ENCODE measurements at places on chromosomes 2 and 18. TPM values are rescaled to one million over a fixed set of nuclear protein-coding genes. Genes with fewer than 3 reads are reported as not detected.

DNA sequence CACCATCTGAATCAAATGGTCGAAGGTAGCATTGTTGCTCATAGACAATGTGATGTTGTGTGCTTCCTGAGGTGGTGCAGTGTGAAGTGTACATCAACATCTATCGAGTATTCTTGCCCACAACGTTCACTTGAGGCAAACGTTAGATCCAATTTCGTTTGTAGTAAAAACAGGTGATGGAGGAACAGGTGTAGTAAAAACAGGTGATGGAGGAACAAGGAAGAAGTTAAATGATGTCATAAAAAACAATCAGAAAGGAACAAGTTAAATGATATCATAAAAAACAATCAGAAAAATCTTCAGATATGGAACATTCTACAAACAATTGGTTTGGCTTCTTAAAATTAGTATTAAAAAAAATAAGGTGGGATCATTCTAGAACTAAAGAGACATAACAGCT is 11.3 kb downstream of the WDR7 start:
- DNase-seq, result no peak

DNA sequence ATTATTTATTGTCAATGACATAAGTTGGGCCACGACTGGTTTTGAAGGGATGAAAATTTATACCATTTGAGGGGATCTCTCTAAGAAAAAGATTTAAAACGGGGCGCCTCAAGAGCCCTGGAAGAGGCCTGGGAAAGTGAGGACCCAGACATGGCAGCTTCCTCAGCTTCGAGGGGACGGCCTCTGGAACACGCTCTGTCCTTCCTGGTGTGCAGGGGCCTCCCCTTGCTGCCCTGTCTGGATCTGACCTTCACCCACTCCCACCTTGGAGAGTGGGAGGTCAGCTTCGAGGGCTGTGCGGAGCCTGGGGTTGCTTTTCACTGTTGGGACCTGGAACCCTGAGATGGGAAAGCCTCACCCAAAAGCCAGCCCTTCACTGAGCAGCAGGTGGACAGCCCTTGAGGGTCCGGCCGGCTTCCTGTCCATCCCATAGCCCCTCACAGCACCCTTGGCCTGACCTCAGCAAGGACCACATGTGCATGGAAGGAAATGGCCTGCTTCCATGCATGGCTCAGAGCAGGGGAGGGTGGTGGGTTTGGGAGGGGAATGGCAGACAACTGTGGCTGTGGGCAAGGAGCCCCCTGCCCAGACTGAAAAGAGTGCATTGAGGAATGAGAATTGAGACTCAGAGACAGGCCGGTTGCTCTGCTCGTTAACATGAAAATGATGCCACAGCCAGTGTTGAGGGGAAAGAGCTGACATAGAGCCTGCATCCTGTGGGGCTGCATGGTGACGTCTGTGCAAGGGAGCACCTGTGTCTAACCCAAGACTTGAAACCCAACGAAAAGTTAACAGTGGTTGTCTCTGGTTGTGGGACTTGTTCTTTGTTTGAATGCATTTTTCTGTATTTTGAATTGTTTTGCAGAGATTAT is 16.3 kb downstream of the FBLN7 start:
- no peak for DNase-seq

- no peak for DNase-seq
Observed at GRCh38 chr2:121644715-121645114, 4.5 kb downstream of the CLASP1 start.

DNA sequence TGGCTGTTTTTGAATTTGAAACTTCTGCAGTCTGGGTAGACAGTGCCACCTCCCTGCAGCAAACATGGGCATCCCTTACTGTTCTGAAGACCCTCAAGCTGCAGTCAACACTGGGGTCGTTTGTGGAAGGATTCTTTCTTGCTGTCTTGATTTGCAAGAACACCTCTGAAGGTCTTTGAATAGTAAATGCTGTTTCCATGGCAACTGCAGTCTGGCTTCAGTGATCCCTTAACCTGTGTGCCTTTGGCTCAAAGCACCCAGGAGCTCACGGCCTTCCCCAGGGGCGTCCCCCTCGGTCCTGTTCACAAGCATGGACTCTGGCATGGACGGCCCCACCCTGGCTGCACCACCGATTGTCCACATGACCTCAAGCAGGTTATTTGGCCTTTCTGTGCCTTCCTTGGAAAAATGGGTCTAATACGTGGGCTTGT is 38.3 kb downstream of the LRRFIP1 start:
- peak; percentile 47 for DNase-seq

GRCh38 chr2:186683341-186683740 is 10.5 kb upstream of the FAM171B start:
- peak; percentile 57 for DNase-seq

GRCh38 chr18:78406743-78407465 is 572.7 kb upstream of the SALL3 start:
- DNase-seq, result no peak

DNA sequence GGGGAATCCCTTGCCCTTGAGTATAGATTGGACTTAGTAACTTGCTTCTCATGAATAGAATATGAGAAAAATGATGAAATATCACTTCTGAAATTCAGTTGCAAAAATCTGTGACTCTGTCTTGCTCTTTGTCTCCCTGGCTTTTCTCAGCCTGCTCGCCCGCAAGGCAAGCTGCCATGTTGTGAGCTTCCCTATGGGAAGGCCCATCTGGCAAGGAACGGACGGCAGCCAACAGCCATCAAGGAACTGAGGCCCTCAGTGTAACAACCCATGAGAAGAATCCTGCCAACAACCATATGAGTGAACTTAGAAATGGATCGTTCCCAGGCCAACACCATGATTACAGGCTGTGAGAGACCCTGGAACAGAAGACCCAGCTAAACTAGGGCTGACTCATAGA is 58.4 kb upstream of the PGAP1 start:
- no peak for DNase-seq

DNA sequence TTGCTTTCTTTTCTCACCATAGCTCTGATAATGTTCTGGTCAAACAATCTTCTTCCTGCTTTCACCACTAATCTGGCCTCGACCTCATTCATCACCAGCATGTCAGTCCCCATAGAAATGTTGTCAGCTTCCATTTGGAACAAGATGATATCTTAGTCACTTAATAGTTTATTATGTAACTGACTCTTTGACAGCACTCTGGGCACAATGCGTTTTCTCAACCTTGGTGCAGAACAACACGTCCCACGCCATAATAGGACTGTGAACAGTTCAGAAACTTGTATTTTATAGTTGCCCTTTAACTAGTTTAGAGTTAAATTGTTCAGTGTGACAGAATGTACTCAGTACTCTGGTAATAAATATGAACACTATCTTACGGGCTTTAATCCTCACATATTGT is 106.0 kb downstream of the MC4R start:
- DNase-seq, result no peak

DNA sequence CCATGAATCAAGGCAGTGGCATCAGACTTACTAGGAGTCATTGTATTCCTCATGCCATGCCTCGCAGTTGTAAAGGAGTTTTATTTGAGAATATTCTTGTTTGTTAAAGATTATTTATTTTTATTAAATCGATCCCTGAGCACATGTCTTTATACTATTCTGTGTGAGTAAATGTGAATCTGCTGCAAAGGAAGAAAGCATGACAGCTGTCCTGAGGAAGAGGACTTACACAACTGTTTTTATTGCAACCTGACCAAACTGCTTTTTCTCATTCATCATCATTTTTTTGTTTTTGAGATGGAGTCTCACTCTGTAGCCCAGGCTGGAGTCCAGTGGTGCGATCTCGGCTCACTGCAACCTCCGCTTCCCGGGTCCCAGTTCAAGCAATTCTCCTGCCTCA is 34.1 kb downstream of the INO80D start:
- DNase-seq, result no peak

- DNase-seq, result no peak
Observed at GRCh38 chr18:27062802-27063201, 122.3 kb downstream of the CHST9 start.

DNA sequence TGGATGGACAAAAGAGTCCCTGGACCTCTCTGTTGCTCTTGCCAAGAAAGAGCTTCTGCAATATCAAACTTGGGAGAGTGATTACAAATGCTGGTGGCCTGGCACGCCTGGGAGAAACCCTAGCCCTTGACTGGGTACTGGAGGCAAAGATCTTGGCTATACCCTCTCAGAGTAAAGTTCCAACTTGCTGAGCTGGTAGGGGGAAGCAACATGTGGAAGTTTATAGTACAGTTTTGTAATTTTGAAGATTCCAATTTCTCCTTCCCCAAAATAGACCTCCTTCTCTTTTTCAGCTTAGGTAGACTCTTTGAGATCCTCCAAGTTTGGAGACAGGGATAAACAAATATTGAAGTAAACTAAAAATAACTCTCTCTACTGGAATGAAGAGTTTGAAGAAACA is 645.3 kb downstream of the NR4A2 start:
- no peak for DNase-seq

- no peak for DNase-seq
Observed at GRCh38 chr2:46568212-46569009, 89.0 kb downstream of the TMEM247 start.

DNA sequence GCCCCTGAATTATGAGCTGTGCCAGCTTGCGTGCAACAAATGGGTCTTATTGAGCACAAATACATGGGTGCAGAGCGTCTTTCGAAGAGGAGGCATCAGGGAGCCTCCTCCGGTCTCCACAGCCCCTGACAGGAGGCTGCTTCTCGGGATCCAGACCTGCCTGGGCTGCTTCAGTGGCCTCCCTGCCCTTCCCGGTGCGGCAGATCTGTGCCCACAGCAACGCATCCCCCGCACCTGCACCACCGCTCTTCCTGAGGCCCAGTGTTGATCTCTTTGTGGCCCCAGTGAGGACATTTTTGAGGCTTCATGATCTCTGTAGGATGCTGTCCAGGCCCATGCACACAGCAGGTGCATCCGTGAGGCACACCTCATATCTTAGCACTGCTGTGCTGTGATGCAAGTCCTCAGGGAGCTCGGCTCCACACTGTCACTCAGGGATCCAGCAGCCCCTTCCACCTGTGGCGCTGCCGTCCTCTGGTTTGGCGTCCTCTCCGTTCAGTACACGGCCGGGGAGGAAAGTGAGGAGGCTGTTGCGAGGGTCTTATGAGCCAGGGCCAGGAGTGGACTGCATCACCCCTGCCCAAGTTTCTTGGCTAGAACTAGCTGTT is 17.4 kb downstream of the RTP5 start:
- no peak for DNase-seq

- peak; percentile 69 for DNase-seq
Observed at GRCh38 chr2:2464094-2464493, 133.0 kb upstream of the MYT1L start.

GRCh38 chr2:106098081-106098480 is 96.0 kb downstream of the UXS1 start:
- DNase-seq, result no peak

DNA sequence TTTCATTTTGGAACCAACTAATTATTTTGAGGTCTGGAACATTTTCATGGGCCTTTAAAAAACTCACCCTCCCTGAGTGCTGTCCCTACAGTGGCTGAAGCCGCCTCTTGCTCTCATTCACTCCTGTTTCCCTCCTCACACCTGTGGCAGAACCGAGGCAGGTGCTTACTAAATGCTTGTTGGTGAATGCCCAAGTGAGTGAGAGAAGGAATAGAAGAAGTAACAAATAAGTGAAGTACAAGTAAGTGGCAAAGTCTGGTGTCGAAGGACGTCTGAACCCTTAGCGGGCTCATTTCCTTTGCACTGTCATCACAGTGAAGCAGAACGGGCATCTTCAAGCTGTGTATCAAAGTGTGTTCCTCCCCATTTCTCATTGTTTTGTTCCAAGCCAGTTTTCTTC is 135.2 kb downstream of the RHBDD1 start:
- no peak for DNase-seq

GRCh38 chr18:79887181-79888000 is 64.1 kb downstream of the SLC66A2 start:
- no peak for DNase-seq

- DNase-seq, result no peak
Observed at GRCh38 chr2:146944601-146945000, 900.2 kb upstream of the ACVR2A start.

DNA sequence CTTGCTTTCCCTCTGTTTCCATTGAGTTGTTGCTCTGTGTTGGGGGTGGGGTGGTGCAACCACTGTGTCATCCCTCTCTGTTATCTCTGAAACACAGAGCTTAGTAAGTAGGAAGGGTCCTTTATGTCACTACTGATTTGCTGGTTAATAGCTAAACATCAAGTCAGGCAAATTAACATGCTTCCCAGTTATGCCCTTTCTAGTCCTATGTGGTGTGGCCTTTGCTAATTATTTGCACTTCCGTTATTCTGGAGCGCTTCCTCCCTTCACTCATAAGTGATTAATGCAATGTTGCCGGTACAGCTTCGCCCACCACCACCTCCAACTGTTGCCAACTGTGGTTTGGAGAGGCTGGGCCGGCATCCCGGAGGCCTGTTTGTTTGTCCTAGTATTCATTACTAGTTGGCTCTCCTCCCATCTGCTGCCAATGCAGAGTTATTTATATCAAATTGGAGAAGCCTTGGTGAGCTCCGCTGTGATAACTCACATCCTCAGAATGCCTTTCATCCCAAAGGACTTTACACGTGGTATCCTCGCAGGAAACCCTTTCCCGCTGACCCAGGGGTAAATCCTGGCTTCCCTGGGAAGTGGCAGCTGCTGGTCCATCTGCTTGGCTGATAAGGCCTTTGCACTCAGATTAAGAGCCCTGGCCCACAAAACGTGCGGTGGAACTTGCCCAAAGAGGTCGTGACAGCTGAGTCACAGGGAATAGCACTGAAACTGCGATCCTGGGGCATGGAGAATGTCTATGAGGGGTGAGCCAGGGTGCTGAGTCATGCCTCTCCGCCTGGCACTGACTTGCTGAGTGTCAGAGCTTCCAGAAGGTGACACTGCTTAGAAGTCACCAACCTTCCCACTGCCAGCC is 72.0 kb upstream of the ZCCHC2 start:
- DNase-seq, result peak; percentile 22

TWIST2 gene
- 14.8 TPM for polyA plus RNA-seq

C2orf78 gene
- polyA plus RNA-seq, result not detected

ALPP gene
- 15.5 TPM for polyA plus RNA-seq

LGALSL gene
- 21.6 TPM for polyA plus RNA-seq

TTN gene
- 0.53 TPM for polyA plus RNA-seq

All from lung (tissue), 17 donors.